ENCODE measurements at places on chromosomes 5 and 9. TPM values are rescaled to one million over a fixed set of nuclear protein-coding genes. Genes with fewer than 3 reads are reported as not detected.

Gene TMEM174
- total RNA-seq: not detected

Gene MEIKIN
- total RNA-seq: not detected

Gene OR1J2
- total RNA-seq: not detected

Gene RANBP17
- total RNA-seq: 17.0 TPM

Gene PCDHA1
- total RNA-seq: not detected

Gene IFNA2
- not detected for total RNA-seq

Gene PCDHA9
- not detected for total RNA-seq

Gene NR4A3
- total RNA-seq: not detected

Gene SLCO6A1
- not detected for total RNA-seq

Gene TMOD1
- 7.1 TPM for total RNA-seq

Gene MZB1
- total RNA-seq: 0.50 TPM

Gene RNF208
- 38.0 TPM for total RNA-seq

Gene TSSK1B
- total RNA-seq: not detected

Gene C9orf50
- total RNA-seq: not detected

Gene DMRT2
- total RNA-seq: not detected

Gene SAXO1
- not detected for total RNA-seq

All from PC-9 (cell line).